ENCODE measurements at places on chromosomes 3 and 15. TPM values are rescaled to one million over a fixed set of nuclear protein-coding genes. Genes with fewer than 3 reads are reported as not detected.

GRCh38 chr3:197518881-197519421 is 36.8 kb downstream of the BDH1 start:
- DNase-seq = no peak
- no peak overlapping the region for H3K27ac ChIP-seq
- H3K27me3 ChIP-seq = no peaks in the 10 kb centered on the region
- peaks cover 12% of the 10 kb centered on the region for H3K4me1 ChIP-seq

DNA sequence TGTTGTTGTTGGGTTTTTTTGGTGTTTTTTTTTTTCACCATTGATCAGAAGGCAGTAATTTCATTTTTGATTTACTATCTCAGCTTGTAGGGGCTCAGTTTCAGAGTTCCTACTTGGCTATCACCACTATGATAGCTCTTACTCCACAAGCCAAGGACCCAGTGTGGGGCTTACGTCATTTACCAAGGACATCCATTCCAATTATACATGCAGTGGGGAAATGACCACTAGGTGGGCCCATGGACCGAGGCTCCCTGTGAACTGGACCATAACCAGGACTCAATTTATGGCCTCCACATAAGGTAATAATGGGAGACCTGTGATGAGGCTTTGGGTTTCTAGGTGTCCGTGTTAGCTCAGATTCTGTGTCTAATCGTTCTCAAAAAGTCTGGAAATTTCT is 67.5 kb upstream of the CACNA1D start:
- H3K27ac ChIP-seq = no peak overlapping the region
- H3K36me3 ChIP-seq = no peaks in the 10 kb centered on the region
- DNase-seq = no peak
- no peak overlapping the region for H3K4me3 ChIP-seq
- H3K4me1 ChIP-seq = no peaks in the 10 kb centered on the region

DNA sequence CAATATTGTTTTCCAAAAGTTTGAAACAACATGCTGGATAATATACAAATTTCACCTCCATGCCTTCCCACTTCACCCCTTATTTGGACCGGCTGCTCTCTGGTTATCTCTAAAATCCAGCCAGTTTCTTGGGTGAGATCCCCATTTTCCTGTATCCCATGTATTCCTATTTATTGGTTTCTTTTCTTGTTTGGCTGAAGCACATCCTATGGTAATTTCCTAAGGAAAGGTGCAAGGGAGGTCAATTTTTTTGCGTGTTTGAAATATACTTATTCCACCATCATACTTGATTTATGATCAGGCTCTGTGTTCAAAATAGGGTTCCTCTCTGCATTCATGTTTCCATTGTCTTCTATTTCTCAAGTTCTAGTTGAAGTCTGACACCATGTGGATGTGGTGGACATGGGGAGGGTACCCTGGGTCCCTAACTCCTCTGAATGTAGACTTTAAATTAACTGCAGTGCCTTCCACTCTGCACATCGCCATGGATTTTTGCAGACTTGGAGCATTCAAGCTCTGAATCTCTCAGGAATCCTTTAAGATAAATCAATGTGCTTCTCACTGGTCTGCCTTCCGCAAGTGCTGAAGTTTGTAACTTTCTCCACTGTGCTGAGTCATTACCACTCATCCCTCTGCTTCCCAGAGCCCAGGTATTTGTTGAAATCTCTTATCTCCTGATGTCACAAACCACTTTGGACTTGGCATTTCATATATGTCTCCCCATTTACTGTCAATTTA is 52.1 kb upstream of the TLE3 start:
- H3K27ac ChIP-seq = no peak overlapping the region
- H3K27me3 ChIP-seq = peaks cover 3% of the 10 kb centered on the region
- H3K4me3 ChIP-seq = no peak overlapping the region
- H3K4me1 ChIP-seq = peaks cover 7% of the 10 kb centered on the region

DNA sequence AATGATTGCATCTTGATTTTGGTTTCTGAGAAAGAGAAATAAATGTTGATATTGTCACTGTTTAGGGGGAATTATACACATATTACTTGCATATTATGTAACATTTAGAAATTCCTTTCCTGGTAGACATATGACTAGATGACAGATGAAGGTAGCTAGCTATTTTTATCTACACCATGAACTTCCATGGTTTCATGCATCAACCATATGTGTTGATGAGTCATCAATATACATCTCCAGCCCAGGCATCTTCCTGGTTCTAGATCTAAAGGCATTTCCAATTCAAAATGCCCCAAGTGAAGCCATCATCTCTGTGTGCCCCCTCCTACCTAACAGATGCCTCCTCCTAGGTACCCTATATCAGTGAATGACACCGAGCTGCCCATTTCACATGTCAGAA is 9.5 kb upstream of the ADAMTSL3 start:
- DNase-seq = no peak
- H3K27me3 ChIP-seq = no peaks in the 10 kb centered on the region

FOXB1 gene
- not detected for total RNA-seq

EEF1AKMT4 gene
- total RNA-seq = 3.4 TPM

RETNLB gene
- not detected for total RNA-seq

All from endothelial cell of umbilical vein (primary cell).